ENCODE measurements at places on chromosomes 5 and 9.

DNA sequence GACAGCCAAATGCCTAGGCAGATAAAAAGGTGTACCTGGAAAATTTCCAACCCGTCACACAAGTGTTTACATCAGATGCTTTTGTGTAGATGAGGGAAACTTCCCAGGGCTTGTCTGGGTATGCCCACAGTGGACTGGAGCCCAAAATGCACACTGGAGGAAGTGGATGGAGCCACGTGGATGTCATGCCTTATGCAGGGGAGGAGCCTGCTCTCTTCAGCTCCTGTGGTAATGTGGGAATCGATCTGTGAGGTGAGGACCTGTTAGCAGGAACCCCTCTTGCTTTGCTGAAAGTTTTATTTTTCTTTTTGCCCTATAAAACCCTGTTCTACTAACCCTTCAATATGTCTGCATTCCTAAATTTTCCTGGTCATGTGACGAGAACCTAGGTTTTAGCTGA lies 439.2 kb upstream of the CDH9 start:
- DNase-seq, result no peak

GRCh38 chr9:120765910-120766425 lies 27.2 kb downstream of the FBXW2 start:
- no peak for DNase-seq

- DNase-seq, result no peak
Observed at GRCh38 chr9:92257327-92257726, 36.2 kb downstream of the IARS1 start.

DNA sequence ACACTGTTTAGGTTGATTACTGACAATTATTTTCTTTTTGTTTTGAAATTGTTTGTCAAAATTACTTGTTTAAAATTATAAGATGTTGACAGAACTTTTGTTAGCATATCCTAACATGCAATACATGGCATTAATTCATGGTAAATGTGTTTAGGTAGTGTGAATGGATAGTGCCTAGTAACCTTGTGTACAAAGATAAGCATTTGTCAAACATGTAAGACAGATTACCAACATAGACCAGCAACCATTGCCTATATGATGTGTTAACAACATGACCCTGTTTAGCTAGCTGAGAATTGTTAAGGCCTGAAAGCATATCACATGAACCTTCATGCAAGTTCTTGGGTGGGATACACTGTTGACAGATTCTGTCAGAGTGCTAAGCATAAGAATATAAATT lies 13.4 kb downstream of the MAN2A1 start:
- DNase-seq, result no peak

- no peak for DNase-seq
Observed at GRCh38 chr5:143733665-143734455, 78.1 kb upstream of the HMHB1 start.

DNA sequence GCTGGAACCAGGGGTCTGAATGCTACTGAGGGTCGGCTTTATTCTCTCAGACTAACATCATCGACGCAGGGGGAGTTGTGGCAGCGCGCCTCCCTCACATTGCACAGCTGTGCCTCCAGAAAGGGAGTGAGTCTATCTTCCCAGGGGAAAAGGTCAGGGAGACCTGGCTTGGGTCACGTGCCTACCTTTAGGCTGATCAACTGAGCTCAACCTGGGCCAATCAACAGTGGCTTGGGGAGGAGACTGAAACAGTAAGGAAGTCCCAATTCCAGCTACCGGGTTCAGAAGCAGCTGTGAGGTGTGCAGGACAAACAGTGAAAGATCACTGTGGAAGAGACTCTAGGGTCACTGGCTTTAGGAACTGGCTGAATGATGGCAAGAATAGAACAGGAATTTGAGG lies 14.3 kb downstream of the SNX30 start:
- DNase-seq, result no peak

All from stimulated activated CD4-positive, alpha-beta T cell treated with anti-CD3 and anti-CD28 coated beads, Interleukin-4, amount 100 ng/mL, for 4 hours (primary cell).